MCF 10A (cell line): ENCODE measurements at places on chromosomes 2 and 18. TPM values are rescaled to one million over a fixed set of nuclear protein-coding genes. Genes with fewer than 3 reads are reported as not detected.
A peak's percentile ranks its signal among the peaks of the same experiment; 100 is the strongest.

Gene NEB
- 0.33 and 1.2 TPM in 2 replicates for total RNA-seq

Gene SLC39A10
- 47.8 and 59.8 TPM in 2 replicates for total RNA-seq

Gene SPATA3
- not detected in 2 replicates for total RNA-seq

Gene IMPA2
- total RNA-seq, result 8.8 and 12.8 TPM in 2 replicates

Gene CPLX4
- not detected in 2 replicates for total RNA-seq

Gene CCT7
- total RNA-seq, result 468 and 495 TPM in 2 replicates

Gene ASB1
- 104 and 113 TPM in 2 replicates for total RNA-seq

Gene RPE
- total RNA-seq, result 90.6 and 92.1 TPM in 2 replicates

Gene SCYGR4
- total RNA-seq, result not detected in 2 replicates

- peaks cover 4% of the 10 kb centered on the region for H3K4me1 ChIP-seq
- no peaks in the 10 kb centered on the region for H3K36me3 ChIP-seq
- no peaks in the 10 kb centered on the region for H3K27me3 ChIP-seq
- H3K4me3 ChIP-seq, result no peak overlapping the region
- H3K27ac ChIP-seq, result no peak overlapping the region
Observed at GRCh38 chr2:83172841-83173240, 1286.2 kb downstream of the SUCLG1 start.

DNA sequence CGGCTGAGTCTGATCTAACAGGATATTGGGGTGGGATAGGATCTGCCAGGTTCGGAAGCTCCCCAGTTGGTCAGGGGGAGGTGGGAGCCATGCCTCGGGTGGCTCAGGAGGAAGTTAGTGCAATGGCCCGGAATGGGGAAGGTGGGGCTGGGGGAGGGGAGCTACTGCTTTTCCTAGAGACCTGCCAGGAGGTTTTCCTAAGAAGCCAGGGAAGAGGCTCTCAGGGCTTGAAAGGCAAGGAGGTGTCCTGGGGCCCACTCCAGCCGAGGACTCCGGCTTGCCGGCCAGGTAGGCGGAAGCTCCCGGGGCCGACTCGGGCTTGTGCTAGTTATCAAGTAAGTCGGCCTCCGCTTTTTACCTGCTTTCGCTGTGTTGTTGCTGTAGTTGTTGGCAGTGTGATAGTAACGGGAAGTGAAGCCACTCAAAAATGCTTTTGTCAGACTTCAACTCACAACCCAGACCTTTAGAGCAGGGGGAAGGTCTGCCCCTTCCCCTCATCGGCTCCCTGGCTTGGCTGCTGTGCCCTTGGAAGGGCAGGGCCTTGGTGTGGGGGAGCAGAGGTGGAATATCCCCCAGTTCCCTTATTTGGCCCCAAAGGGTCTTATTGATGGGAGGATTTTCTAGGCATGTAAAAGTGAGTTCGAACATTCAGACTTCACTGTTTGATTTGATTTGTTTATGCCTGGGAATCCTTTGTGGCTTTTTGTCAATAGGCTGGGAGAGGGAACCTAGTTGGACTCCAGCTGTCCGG, 5.4 kb downstream of the GDF7 start:
- H3K27ac ChIP-seq, result no peak overlapping the region
- H3K27me3 ChIP-seq, result no peaks in the 10 kb centered on the region
- H3K36me3 ChIP-seq, result peaks cover 7% of the 10 kb centered on the region
- DNase-seq, result no peak

GRCh38 chr2:152961351-152961750, 242.9 kb downstream of the ARL6IP6 start:
- no peaks in the 10 kb centered on the region for H3K36me3 ChIP-seq
- H3K27me3 ChIP-seq, result no peaks in the 10 kb centered on the region
- no peaks in the 10 kb centered on the region for H3K4me1 ChIP-seq
- no peak overlapping the region for H3K4me3 ChIP-seq
- DNase-seq, result no peak
- no peak overlapping the region for H3K27ac ChIP-seq

GRCh38 chr18:4636967-4637366, 181.9 kb upstream of the DLGAP1 start:
- no peaks in the 10 kb centered on the region for H3K36me3 ChIP-seq
- no peak overlapping the region for H3K27ac ChIP-seq
- DNase-seq, result no peak
- H3K4me3 ChIP-seq, result no peak overlapping the region
- H3K4me1 ChIP-seq, result peaks cover 10% of the 10 kb centered on the region

- H3K27me3 ChIP-seq, result peaks cover 43% of the 10 kb centered on the region
- H3K36me3 ChIP-seq, result no peaks in the 10 kb centered on the region
- no peak for DNase-seq
- H3K4me1 ChIP-seq, result no peaks in the 10 kb centered on the region
- no peak overlapping the region for H3K4me3 ChIP-seq
Observed at GRCh38 chr2:68390114-68390513, 25.0 kb downstream of the PLEK start.

GRCh38 chr2:71226096-71226964, 573 bp downstream of the PAIP2B start:
- peaks cover 12% of the 10 kb centered on the region for H3K4me1 ChIP-seq

GRCh38 chr18:54392543-54393023, 34.9 kb downstream of the C18orf54 start:
- no peaks in the 10 kb centered on the region for H3K27me3 ChIP-seq
- H3K36me3 ChIP-seq, result no peaks in the 10 kb centered on the region
- no peak overlapping the region for H3K4me3 ChIP-seq
- peaks cover 13% of the 10 kb centered on the region for H3K4me1 ChIP-seq
- H3K27ac ChIP-seq, result no peak overlapping the region

DNA sequence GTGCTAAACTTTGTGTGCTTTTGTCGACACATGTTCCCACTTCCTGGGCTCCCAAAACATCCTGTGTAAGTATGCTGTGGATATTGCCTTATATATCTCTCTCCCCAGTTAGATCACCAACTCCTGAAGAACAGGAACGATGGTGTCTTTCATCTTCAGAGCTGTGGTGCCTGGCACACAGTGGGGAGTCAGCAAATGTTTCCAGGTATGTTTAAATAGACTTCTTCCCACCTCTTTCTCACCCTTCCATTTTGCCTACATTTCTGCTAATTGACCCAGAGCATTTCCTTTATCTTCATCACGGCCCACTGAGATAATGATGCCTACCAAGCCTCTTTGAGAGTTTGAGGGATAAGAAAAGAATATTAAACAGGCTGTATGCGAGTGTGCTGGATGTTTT, 60.7 kb downstream of the RND3 start:
- no peak for DNase-seq
- H3K4me3 ChIP-seq, result no peak overlapping the region
- no peaks in the 10 kb centered on the region for H3K36me3 ChIP-seq
- no peaks in the 10 kb centered on the region for H3K4me1 ChIP-seq

- H3K27ac ChIP-seq, result no peak overlapping the region
- peaks cover 42% of the 10 kb centered on the region for H3K4me1 ChIP-seq
- no peak for DNase-seq
- no peak overlapping the region for H3K4me3 ChIP-seq
Observed at GRCh38 chr2:238724728-238725127, 123.2 kb upstream of the TWIST2 start.

GRCh38 chr2:121283670-121284462, 1.1 kb downstream of the TFCP2L1 start:
- H3K27me3 ChIP-seq, result no peaks in the 10 kb centered on the region
- peak overlapping the region; percentile 98 for H3K27ac ChIP-seq
- H3K36me3 ChIP-seq, result peaks cover 15% of the 10 kb centered on the region
- peak overlapping the region; percentile 97 for H3K4me3 ChIP-seq
